ENCODE measurements at places on chromosomes 13 and 19. TPM values are rescaled to one million over a fixed set of nuclear protein-coding genes. Genes with fewer than 3 reads are reported as not detected.

Gene VMAC
- total RNA-seq, result 4.5 TPM

Gene CLEC4M
- total RNA-seq, result not detected

GRCh38 chr13:77925616-77926015 lies 7.0 kb upstream of the EDNRB start:
- no peaks in the 10 kb centered on the region for H3K4me1 ChIP-seq
- no peak for DNase-seq
- H3K27me3 ChIP-seq, result no peaks in the 10 kb centered on the region
- no peak overlapping the region for H3K27ac ChIP-seq

GRCh38 chr13:97889803-97890202 lies 63.7 kb upstream of the IPO5 start:
- H3K4me3 ChIP-seq, result no peak overlapping the region
- H3K36me3 ChIP-seq, result no peaks in the 10 kb centered on the region
- H3K4me1 ChIP-seq, result peaks cover 2% of the 10 kb centered on the region
- H3K27me3 ChIP-seq, result no peaks in the 10 kb centered on the region
- H3K27ac ChIP-seq, result peak overlapping the region; percentile 44

DNA sequence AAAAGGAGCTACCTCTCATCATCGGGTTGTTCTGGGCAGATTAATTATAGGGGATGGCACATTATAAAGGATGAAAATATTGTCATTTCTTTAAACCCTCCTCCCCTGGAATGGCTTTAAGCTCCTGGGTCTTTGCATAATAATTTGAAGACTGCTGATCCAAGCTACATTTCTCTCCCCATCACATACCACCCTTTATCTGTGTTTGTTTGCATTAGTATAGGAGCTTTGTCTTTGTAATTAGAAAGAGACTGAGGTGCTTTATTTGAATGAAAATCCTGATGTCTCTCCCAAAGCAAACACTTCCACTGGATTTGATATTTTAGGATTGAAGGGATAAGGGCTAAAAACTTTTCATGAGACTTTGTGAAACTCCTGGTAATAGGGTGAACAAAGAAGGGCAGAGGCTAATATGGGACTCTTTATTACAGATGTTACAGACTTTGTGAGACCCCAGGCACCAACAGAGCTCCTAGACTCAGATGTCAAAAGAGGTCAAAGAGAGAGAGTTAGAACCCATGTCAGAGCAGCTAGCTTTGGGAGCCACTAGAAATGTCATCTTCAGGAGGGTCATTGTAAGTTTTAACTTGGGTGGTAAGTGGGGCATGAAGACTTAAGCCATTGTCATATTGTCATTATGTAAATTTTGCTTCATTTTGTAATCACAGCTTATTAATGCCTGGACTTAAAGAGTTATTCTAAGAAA lies 75.3 kb upstream of the RXFP2 start:
- no peak overlapping the region for H3K4me3 ChIP-seq
- no peaks in the 10 kb centered on the region for H3K36me3 ChIP-seq
- H3K27me3 ChIP-seq, result no peaks in the 10 kb centered on the region
- no peak for DNase-seq
- no peaks in the 10 kb centered on the region for H3K4me1 ChIP-seq
- H3K27ac ChIP-seq, result no peak overlapping the region

GRCh38 chr13:38804061-38804460 lies 117.2 kb downstream of the FREM2 start:
- no peaks in the 10 kb centered on the region for H3K36me3 ChIP-seq
- H3K4me3 ChIP-seq, result no peak overlapping the region
- H3K4me1 ChIP-seq, result no peaks in the 10 kb centered on the region
- H3K27me3 ChIP-seq, result no peaks in the 10 kb centered on the region
- DNase-seq, result no peak

DNA sequence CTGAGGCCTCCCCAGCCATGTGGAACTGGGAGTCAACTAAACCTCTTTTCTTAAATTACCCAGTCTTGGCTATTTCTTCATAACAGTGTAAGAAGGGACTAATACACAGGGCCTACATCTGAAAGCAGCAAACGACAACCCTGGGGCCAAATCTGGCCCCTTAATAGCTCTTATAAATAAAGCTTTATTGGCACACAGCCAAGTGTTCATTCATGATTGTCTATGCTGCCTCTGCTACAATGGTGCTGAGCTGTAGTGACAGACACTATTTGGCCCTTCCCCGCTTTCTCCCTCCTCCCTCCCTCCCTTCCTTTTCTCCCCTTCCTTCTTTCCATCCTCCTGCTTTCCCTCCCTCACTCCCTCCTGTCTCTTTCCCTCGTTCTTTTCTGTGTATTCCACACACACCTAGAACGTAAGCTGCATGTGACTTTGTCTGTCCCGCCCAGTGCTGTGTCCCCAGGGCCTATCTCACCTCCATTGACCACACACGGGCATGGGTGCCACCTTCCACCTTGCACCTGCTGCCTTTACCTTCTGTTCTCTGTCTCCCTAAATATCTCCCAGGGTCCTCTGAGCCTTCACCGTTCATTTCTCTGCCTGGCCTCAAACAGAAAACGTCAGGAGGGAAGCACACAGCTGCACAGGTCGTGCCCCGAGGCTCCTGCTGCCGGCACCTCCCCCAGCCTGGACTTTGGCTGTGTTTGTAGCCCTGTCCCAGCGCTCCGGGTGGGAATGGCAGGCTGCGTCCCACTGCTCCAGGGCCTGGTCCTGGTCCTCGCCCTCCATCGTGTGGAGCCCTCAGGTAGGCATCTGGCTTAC lies at the start of gene PROZ:
Gene PROZ, plus strand, starts transcription at position 720 of the 819 bp plus-strand sequence. Its CDS starts 13 bp downstream, at position 733.
- peaks cover 16% of the 10 kb centered on the region for H3K4me1 ChIP-seq
- H3K27me3 ChIP-seq, result peaks cover 17% of the 10 kb centered on the region
- no peak within 1 kb of the TSS for H3K4me3 ChIP-seq
- H3K27ac ChIP-seq, result no peak within 1 kb of the TSS
- no peak for DNase-seq

DNA sequence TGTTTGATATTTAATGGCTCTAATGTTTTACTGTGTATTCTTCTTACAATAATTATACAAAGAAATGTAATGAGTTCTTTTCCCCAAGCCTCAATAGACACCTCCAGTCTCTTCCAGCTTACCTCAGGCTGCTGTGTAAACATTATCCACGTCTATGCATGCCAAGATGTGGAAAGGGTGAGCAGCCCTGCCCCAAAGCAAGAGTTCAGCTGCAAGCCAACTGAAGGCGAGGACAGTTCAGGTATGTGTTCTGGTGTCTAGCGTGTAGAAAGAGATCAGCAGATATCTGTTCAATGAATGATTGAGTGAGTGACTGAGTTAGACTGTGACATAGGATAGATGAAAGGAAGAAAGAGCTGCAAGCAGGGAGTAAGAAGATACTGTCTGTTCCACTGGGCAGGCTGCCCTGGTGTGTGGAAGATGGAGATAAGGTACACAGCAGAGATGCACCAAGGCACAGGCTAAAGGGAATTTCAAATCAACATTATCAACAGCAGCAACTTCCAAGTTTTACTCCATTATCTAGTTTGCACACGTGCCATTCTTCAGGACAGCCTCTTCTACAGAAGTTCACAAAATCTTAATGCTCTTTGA lies 66.0 kb downstream of the LATS2 start:
- peaks cover 23% of the 10 kb centered on the region for H3K36me3 ChIP-seq
- H3K4me1 ChIP-seq, result peaks cover 17% of the 10 kb centered on the region
- DNase-seq, result no peak
- no peak overlapping the region for H3K27ac ChIP-seq
- no peaks in the 10 kb centered on the region for H3K27me3 ChIP-seq
- no peak overlapping the region for H3K4me3 ChIP-seq
